ENCODE measurements at places on chromosomes 1 and 21. TPM values are rescaled to one million over a fixed set of nuclear protein-coding genes. Genes with fewer than 3 reads are reported as not detected.

Gene PLXNA2
- 4.6 TPM for total RNA-seq

Gene OR10Z1
- not detected for total RNA-seq

Gene NR0B2
- 0.10 TPM for total RNA-seq

Gene YTHDF2
- total RNA-seq, result 53.1 TPM

Gene NBPF3
- 6.0 TPM for total RNA-seq

Gene FMO2
- not detected for total RNA-seq

Gene OXCT2
- total RNA-seq, result 0.49 TPM

Gene FOXO6
- 0.46 TPM for total RNA-seq

Gene S1PR1
- total RNA-seq, result 0.22 TPM

Gene IGFN1
- 0.44 TPM for total RNA-seq

Measured in A549 treated with dexamethasone at 1 μM for 4 hours (cell line).